ENCODE measurements at places on chromosomes 11 and 22. TPM values are rescaled to one million over a fixed set of nuclear protein-coding genes. Genes with fewer than 3 reads are reported as not detected.

The RASL10A gene
- 0.75 TPM for total RNA-seq

The MMP13 gene
- total RNA-seq: not detected

The OR52E8 gene
- not detected for total RNA-seq

The TIMP3 gene
- 44.0 TPM for total RNA-seq

The HPX gene
- total RNA-seq: 9,224 TPM

The DCHS1 gene
- 8.6 TPM for total RNA-seq

The P2RY2 gene
- total RNA-seq: 2.4 TPM

The LIF gene
- 0.09 TPM for total RNA-seq

The ISX gene
- 2.7 TPM for total RNA-seq

The YAP1 gene
- 65.6 TPM for total RNA-seq

The HBG1 gene
- total RNA-seq: not detected

The OR52I2 gene
- total RNA-seq: under 0.01 TPM

The UCP3 gene
- total RNA-seq: 0.47 TPM

The SLN gene
- not detected for total RNA-seq

The MS4A1 gene
- total RNA-seq: 0.75 TPM

The ACR gene
- 0.17 TPM for total RNA-seq

The CYP2D6 gene
- 236 TPM for total RNA-seq

The SMTNL1 gene
- not detected for total RNA-seq

The FAR1 gene
- total RNA-seq: 29.6 TPM

The MRPL48 gene
- total RNA-seq: 12.6 TPM

The TEAD1 gene
- 38.4 TPM for total RNA-seq

The DEFB131B gene
- total RNA-seq: not detected

The SYT7 gene
- total RNA-seq: 2.1 TPM

The ABTB2 gene
- total RNA-seq: 5.1 TPM

The OOSP4B gene
- total RNA-seq: not detected

The PLEKHA7 gene
- 28.8 TPM for total RNA-seq

The AMPD3 gene
- total RNA-seq: 7.4 TPM

The BACE1 gene
- total RNA-seq: 21.8 TPM

The INS gene
- total RNA-seq: 0.37 TPM

The C11orf16 gene
- total RNA-seq: not detected

The KCNQ1OT1 gene
- 4.9 TPM for total RNA-seq

The NDUFS3 gene
- 43.8 TPM for total RNA-seq

The TMEM86A gene
- total RNA-seq: 2.7 TPM

The ZBTB16 gene
- 8.9 TPM for total RNA-seq

The MS4A15 gene
- total RNA-seq: not detected

The THAP7 gene
- total RNA-seq: 10.4 TPM

The WNT7B gene
- not detected for total RNA-seq

The KIAA1671 gene
- total RNA-seq: 10.7 TPM

The ANO5 gene
- total RNA-seq: 1.3 TPM

The RIC3 gene
- 9.8 TPM for total RNA-seq

The LMNTD2 gene
- total RNA-seq: 1.2 TPM

The PACS1 gene
- 7.1 TPM for total RNA-seq

The GUCY1A2 gene
- total RNA-seq: 2.8 TPM

The NPTXR gene
- 0.05 TPM for total RNA-seq

The LGALS12 gene
- total RNA-seq: not detected

The RPS13 gene
- 446 TPM for total RNA-seq

The PRR33 gene
- total RNA-seq: not detected

The GAL3ST3 gene
- not detected for total RNA-seq

The BMAL1 gene
- 4.7 TPM for total RNA-seq

The P2RX6 gene
- 0.59 TPM for total RNA-seq

The PAX6 gene
- not detected for total RNA-seq

The PGM2L1 gene
- 8.2 TPM for total RNA-seq

The IL18BP gene
- 2.4 TPM for total RNA-seq

The PAMR1 gene
- total RNA-seq: 3.6 TPM

The OR51A7 gene
- total RNA-seq: not detected

The C1QTNF6 gene
- 3.7 TPM for total RNA-seq

The INCENP gene
- total RNA-seq: 34.4 TPM

The OR5F1 gene
- total RNA-seq: not detected

The CABP4 gene
- 2.9 TPM for total RNA-seq

The RNH1 gene
- 68.5 TPM for total RNA-seq

All from liver (tissue), 10 donors.